Hypothalamus (tissue), 51 donors: ENCODE measurements at places on chromosomes 7 and 10.

- DNase-seq = no peak
These were observed 25.9 kb upstream of the YAE1 start for GRCh38 chr7:39540320-39540719.

GRCh38 chr7:71633551-71634008 lies 501.6 kb downstream of the GALNT17 start:
- DNase-seq = peak; percentile 10

GRCh38 chr7:118366363-118366762 lies 141.9 kb downstream of the ANKRD7 start:
- no peak for DNase-seq

DNA sequence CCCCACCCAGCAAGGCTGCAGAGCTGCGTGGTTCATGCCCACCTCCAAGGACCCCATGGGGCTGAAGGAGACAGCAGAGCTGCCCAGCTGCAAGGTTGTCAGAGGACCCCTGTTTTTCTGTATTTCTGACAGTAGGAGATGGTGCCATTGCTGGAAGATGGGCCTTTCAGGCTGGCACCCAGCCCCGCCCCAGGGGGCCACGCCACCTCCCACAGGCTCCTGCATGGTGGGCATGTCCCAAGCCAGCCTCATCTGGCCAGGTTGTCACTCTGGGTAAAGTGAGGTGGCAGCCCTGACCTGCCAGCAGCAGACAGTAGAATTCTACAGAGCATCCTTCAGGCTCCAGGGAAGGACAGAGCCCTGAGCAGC lies 75.5 kb upstream of the RET start:
- DNase-seq = no peak
